ENCODE measurements at places on chromosomes 11 and 22. TPM values are rescaled to one million over a fixed set of nuclear protein-coding genes. Genes with fewer than 3 reads are reported as not detected.

GRCh38 chr11:94794287-94795168 is 26.4 kb downstream of the AMOTL1 start:
- H3K36me3 ChIP-seq, result no peaks in the 10 kb centered on the region
- DNase-seq, result no peak
- H3K4me3 ChIP-seq, result no peak overlapping the region
- H3K27ac ChIP-seq, result no peak overlapping the region
- no peaks in the 10 kb centered on the region for H3K4me1 ChIP-seq

- peaks cover 3% of the 10 kb centered on the region for H3K36me3 ChIP-seq
- no peaks in the 10 kb centered on the region for H3K27me3 ChIP-seq
- DNase-seq, result peak; percentile 91
- H3K27ac ChIP-seq, result peak overlapping the region; percentile 87
Measured at GRCh38 chr11:945986-946385, 20.3 kb downstream of the AP2A2 start.

- peaks cover 93% of the 10 kb centered on the region for H3K27me3 ChIP-seq
- no peaks in the 10 kb centered on the region for H3K4me1 ChIP-seq
- no peak overlapping the region for H3K27ac ChIP-seq
- no peak for DNase-seq
Measured at GRCh38 chr22:22682807-22683667, 38.6 kb downstream of the GGTLC2 start.

DNA sequence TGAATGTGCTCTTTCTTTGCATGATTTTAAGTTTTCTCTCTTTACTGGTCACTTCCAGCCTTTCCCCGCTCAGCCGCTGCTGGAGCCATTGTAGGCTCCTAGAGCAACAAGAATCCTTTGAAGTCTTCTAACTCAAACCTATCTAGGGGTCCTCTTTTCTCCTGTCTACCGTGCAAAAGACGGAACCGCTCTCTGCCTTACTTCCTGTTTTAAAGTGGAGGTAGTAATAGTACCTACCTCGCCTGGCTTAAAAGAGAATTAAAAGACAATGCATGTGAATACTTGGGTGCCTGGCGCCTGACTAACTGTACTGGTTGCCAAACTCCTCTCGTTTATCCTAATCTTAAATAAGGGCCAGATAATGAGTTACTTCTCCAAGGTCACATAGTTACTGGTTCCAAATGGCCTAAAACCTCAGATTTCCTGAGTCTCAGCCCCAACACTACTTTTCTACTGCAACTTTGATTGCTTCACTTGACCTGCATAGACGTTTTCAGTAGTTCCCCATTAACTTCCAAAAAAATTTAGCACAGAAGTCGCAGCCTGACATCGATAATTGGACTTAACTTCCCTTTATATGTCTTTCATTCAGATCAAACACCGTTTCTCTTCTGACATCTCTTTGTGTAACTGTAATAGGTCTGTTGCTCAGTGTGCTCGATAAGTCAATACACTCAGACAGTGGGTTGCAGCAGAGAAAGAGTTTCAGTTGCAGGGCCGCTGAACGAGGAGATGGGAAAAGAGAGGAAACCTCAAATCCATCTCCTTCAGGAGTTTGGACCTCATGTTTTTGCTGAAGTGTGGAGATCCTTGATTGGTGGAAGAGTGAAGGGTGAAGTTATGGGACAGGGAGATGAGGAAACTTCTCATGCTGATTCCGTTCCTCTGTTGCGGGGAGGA is 891 bp downstream of the SAMM50 start:
- H3K27ac ChIP-seq, result peak overlapping the region; percentile 64
- no peaks in the 10 kb centered on the region for H3K27me3 ChIP-seq
- DNase-seq, result peak; percentile 21

GRCh38 chr11:116993599-116993998 is 104.6 kb downstream of the SIK3 start:
- DNase-seq, result peak; percentile 63
- no peak overlapping the region for H3K27ac ChIP-seq
- no peak overlapping the region for H3K4me3 ChIP-seq
- H3K36me3 ChIP-seq, result no peaks in the 10 kb centered on the region

GRCh38 chr11:119560961-119561360 is 138.0 kb upstream of the THY1 start:
- H3K36me3 ChIP-seq, result no peaks in the 10 kb centered on the region
- no peak for DNase-seq
- no peak overlapping the region for H3K27ac ChIP-seq
- no peaks in the 10 kb centered on the region for H3K27me3 ChIP-seq
- no peaks in the 10 kb centered on the region for H3K4me1 ChIP-seq

- H3K36me3 ChIP-seq, result no peaks in the 10 kb centered on the region
- no peak overlapping the region for H3K27ac ChIP-seq
- no peak overlapping the region for H3K4me3 ChIP-seq
- no peaks in the 10 kb centered on the region for H3K27me3 ChIP-seq
- H3K4me1 ChIP-seq, result peaks cover 7% of the 10 kb centered on the region
Measured at GRCh38 chr11:111336582-111337256, 38.4 kb downstream of the POU2AF3 start.

DNA sequence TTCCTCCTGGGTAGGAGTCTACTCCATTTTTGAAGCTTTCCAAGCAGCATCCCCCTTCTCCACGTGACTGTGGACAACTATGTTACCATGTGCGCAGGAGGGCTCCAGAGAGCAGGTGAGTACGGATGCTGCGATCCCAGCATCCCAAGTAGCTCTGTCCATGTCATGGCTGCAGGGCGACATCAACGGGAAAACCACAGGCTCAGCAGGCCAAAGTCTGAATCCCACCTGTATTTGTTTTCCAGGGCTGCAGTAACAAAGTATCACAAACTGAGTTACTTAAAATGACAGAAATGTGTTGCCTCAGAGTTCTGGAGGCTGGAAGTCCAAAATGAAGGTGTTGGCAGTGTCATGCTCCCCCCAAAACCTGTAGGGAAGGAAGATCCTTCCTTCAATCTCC is 40.3 kb downstream of the MCHR1 start:
- H3K27me3 ChIP-seq, result no peaks in the 10 kb centered on the region
- H3K4me1 ChIP-seq, result peaks cover 30% of the 10 kb centered on the region

Gene IL17REL
- 0.31 TPM for total RNA-seq

Gene GSTT2
- total RNA-seq, result not detected

Measured in GM23338 (cell line).